ENCODE measurements at places on chromosomes 13 and 19. TPM values are rescaled to one million over a fixed set of nuclear protein-coding genes. Genes with fewer than 3 reads are reported as not detected.

The PPM1N gene
- 2.4 TPM for total RNA-seq

The RDH8 gene
- total RNA-seq, result not detected

- DNase-seq, result no peak
These were observed 49.8 kb downstream of the KLF2 start for GRCh38 chr19:16374436-16374835.

DNA sequence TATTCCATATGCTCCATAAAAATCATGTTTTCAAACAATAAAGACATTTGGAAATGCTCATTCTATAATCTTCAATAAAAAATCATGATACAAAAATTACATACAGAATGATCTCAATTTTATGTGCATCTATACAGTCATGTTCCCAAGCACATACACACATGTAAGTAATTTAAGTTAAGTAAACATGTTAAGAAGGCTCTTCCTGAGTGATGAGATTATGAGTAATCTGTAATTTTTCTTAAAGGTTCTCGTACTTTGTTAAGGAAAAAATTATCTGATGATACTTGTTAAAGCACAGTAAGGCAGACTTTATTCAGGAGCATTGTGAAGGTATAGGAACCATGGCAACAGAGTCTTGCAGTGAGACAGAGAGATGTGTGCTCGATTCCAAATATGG lies 30.0 kb upstream of the DLEU7 start:
- no peak for DNase-seq

All from neural progenitor cell (in vitro differentiated cells).